ENCODE measurements at places on chromosomes 2 and 18. TPM values are rescaled to one million over a fixed set of nuclear protein-coding genes. Genes with fewer than 3 reads are reported as not detected.

Gene ALPI
- not detected for total RNA-seq

Gene DAPL1
- not detected for total RNA-seq

Gene DPP10
- total RNA-seq: not detected

Gene ENOSF1
- total RNA-seq: 23.3 TPM

Gene CD226
- 0.33 TPM for total RNA-seq

Gene SERPINB7
- total RNA-seq: 3.0 TPM

Gene DSG1
- not detected for total RNA-seq

Gene KCNIP3
- 1.7 TPM for total RNA-seq

Gene CXCR1
- total RNA-seq: not detected

Gene NYAP2
- total RNA-seq: not detected

Gene KCNG3
- total RNA-seq: under 0.01 TPM

Gene RAPH1
- 21.1 TPM for total RNA-seq

Gene RFX8
- total RNA-seq: 2.6 TPM

Gene CFAP65
- total RNA-seq: not detected

Gene C2orf72
- total RNA-seq: 0.33 TPM

Gene MOB4
- 26.6 TPM for total RNA-seq

Gene EGR4
- under 0.01 TPM for total RNA-seq

Gene ZDBF2
- 11.6 TPM for total RNA-seq

Gene TRIM43B
- total RNA-seq: not detected

Gene CHN1
- 203 TPM for total RNA-seq

Gene RAD51AP2
- total RNA-seq: under 0.01 TPM

Gene COL5A2
- total RNA-seq: 253 TPM

Gene POTEC
- not detected for total RNA-seq

Gene PLEK
- total RNA-seq: not detected

Gene MLPH
- total RNA-seq: 8.2 TPM

Gene PARD6G
- 2.1 TPM for total RNA-seq

Gene ATP8B1
- total RNA-seq: 53.4 TPM

Gene HOXD1
- total RNA-seq: not detected

Gene HNRNPLL
- total RNA-seq: 51.4 TPM

Gene PRADC1
- total RNA-seq: 11.7 TPM

Gene COL4A3
- 0.33 TPM for total RNA-seq

Gene ANKRD44
- 4.9 TPM for total RNA-seq

Gene ZC3H6
- 6.6 TPM for total RNA-seq

Gene ECEL1
- not detected for total RNA-seq

Gene UGT1A3
- not detected for total RNA-seq
